ENCODE measurements at places on chromosomes 11 and 22.

DNA sequence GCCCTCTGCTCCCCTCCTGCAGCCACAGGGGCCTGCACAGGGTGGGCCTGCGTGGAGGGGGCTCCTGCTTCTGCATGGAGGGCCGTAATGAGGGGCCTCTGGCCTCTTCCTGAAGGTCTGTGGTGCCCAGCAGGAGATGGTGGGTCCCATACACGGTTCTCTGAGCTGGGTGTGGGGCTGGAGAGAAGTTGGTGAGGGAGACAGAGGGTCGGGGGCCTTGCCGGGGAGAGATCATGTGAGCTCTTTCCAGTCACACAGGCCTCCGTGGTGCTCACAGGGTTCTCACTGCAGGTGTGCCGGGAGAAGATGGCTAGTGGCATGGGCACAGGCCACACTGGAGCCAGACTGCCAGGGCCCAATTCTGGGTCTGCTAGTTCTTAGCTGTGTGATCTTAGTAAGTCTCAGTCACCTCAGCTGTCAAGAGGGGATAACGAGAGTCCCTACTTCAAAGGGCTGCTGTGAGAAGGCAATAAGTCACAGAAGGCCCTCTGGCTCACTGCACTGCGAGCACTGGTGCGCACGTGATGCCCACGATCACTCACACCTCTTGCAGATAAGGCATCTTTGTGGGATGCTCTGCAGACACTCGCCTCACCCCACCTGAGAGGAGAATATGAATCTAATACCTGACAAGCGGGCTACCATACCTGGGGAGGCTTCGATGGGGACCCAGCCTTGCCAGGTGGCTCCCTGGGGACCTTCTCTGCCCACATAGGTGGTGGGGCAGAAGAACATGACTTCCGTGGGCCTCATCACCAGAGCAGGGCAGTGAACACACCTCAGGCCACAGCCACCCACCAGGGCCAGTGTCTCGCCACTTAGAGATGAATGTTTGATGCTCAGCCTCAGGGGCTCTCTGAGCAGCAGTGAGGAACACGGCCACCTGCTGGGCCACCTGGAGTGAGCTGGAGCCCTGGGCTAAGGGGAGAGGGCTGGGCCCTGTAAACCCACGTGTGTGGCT is 14.5 kb downstream of the KCNC1 start:
- no peak for DNase-seq

GRCh38 chr11:62427630-62428233 is 8.9 kb downstream of the SCGB1A1 start:
- no peak for DNase-seq

- DNase-seq = no peak
These were observed 124.5 kb upstream of the HSD17B12 start for GRCh38 chr11:43555816-43556611.

- DNase-seq = no peak
These were observed 8.3 kb downstream of the SREBF2 start for GRCh38 chr22:41841085-41841712.

GRCh38 chr11:2196970-2197770 is 25.6 kb upstream of the TH start:
- peak; percentile 84 for DNase-seq

DNA sequence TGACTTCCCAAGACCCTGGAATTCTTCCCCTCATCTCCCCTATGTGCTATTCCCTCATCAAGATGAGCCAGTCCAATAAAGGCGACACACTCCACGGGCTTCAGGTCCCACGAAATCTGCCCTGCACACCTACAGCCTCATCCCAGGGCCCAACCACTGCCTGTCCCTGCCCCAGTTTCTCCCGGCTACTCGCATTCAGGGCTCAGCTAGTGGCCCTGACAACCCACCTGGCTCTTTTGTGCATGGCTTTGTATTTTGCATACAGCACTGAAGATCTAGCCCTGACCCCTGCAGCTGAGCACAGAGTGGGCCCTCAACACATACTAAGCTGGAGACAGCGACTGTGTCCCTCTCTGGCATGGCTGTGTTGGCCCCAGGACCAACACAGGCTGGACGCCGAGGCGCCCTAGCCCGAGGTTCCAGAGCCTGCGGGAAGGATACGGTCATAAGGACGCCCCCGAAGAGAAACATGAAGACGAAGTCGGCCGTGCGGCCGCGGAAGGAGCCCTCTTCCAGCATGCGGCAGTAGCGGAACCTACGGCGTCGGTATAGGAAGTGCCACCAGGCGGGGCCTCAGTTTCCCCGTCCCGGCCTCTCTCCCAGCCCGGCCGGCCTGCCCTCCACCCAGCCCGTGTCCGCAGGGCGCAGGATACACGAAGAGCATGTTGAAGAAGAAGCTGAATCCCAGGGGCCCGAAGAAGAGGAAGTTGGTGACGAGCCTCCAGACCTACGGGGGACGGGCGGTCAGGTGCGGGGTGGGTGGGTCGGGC is 710 bp downstream of the DERL3 start:
- peak; percentile 48 for DNase-seq
